ENCODE measurements at places on chromosomes 7 and 10.
A peak's percentile ranks its signal among the peaks of the same experiment; 100 is the strongest.

DNA sequence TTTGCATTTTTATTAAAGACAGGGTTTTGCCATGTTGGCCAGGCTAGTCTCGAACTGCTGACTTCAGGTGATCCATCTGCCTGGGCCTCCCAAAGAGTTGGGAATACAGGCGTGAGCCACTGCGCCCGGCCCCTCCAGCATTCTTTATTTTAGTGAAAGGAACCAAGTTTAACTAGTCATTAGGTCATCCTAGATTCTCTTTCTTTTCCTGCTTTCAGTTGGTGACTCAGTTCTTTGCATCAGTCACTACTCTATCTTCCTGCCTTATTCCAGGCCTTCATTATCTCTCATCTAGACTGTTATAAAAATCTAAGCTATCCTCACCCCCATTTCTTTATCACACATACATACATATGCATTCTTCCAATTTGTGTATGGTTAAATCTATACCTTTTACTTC, 63.7 kb downstream of the PRSS58 start:
- DNase-seq = no peak

- no peak for DNase-seq
Observed at GRCh38 chr10:107083388-107084009, 81.0 kb downstream of the SORCS1 start.

- DNase-seq = no peak
Observed at GRCh38 chr7:94893661-94894060, 13.7 kb upstream of the PPP1R9A start.

DNA sequence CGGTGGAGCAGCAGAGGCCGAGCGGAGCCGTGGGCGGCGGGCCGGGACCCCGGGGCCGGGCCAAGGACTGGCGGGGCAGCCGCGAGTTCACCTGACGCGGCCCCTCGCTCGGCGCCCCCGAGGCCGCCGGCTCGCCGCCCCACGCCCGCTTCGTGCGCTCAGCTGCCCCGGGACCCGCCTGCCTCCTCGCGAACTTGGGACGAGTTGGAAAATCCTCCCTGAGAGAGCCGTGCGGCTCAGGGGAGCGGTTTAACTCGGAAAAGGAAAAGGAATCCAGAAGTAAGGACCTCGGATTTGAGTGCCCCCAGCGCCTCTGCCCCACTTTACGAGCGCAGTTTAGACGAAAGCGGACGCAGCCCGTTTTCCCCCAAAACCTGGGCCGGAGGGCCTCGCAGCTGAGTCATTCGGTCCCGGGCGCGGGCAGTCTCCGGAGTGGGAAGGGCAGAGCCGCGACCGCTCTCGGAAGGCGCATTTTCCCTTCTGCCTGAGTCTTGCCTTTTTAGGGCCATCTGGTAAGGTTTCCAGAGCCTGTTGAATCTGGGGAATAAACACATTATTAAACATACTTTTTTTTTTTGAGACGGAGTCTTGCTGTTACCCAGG, 744 bp downstream of the CREM start:
- DNase-seq = peak; percentile 58

DNA sequence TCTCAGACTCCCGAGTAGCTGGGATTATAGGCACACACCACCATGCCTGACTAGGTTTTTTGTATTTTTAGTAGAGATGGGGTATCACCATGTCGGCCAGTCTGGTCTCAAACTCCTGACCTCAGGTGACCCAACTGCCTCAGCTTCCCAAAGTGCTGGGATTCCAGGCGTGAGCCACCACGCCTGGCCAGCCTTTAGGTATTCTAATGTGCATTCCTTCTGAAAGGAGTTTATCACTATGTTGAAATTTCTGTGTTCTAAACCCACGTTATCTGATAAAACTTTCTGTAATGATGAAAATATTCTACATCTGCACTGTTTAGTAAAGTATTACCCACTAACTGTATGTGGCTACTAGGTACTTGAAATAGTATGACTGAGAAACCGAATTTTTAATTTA, 110.6 kb upstream of the IMMP2L start:
- DNase-seq = no peak

DNA sequence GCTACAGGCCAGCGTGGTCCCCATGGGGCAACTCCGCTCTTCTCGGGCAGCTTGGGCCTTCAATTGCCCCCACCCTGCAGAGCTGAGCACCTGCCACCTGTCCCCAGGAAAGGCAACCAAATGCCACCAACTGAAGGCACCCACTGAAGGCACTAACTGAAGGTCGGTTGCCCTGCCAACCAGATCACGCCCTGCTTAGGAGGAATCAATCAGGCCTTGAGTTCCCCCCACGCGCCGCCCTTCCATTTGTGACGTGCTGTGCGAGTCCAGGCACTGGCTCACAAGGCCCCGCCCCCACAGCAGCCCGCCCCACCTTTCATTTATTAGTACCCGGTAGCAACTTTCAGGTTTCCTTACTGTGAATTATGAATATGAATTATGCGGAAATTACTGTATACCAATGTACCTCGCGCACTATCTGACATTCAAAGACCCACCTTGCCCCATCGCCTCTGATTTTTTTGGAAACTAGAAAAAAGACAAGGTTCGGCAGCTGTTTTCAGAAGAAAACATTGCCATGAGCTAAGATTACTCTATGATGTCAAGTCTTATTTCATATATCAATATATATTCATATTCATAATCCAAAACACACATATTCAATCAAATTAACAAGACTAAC, 83.6 kb upstream of the ABI1 start:
- DNase-seq = no peak

GRCh38 chr7:86991771-86992191, 67.7 kb downstream of the ELAPOR2 start:
- no peak for DNase-seq

DNA sequence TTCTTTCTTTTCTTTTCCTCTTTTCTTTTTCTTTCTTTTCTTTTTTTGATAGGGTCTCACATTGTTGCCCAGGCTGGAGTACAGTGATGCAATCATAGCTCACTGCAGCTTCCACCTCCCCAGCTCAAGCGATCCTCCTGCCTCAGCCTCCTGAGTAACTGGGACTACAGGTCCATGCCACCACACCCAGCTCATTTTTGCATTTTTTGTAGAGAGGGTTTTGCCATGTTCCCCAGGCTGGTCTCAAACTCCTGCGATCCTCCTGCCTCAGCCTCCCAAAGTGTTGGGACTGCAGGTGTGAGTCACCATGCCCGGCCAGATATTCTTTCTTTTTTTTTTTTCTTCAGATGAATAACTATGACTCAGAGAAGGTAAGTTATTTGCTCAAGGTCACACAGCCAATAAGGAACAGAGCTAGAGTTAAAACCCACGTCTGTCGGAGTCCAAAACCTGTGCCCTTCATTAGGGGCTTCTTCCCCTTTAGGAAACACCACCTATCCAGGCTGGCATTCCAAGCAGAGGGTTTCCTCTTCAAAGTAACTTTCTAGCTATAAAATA, 28.1 kb upstream of the DNMBP start:
- no peak for DNase-seq

DNA sequence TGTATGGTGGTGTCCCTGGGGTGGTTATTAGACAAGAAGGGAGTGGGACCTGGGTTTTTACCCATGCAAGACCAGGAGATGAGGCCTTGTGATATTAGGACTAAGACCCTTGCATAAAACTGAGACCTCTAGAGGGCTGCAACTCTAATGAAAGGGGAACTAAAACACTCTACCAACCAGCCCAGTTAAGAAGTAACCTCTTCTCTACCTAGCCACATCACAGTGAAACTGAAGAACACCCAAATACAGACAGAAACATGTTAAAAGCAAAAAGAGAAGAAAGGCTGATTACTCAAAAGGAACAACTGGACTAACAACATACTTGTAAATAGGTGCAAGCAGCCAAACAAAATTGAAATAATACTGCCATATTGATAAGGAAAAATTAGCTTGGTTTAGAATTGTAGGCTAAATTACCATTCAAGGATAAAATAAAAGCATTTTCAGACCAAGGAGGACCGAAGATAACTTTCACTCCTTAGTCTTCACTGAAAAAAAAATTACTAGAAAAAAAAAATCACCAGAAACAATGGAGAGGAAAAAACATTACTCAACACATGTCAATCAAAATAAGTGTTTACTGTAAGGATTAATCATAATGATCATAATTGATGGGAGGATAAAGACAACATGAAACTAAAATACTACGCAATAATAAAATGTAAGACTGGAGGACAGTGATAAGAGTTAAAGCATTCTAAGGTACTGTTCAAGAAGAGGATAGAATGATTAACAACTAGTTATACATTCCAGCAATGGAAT, 27.6 kb downstream of the ERLIN1 start:
- DNase-seq = no peak

All from glutamatergic neuron (in vitro differentiated cells).